ENCODE measurements at places on chromosomes 7 and 10.
A peak's percentile ranks its signal among the peaks of the same experiment; 100 is the strongest.

GRCh38 chr10:21525367-21526187, at the start of gene SKIDA1:
SKIDA1 (minus strand) TSS chr10:21525682; CDS start chr10:21517822, 7,860 bp downstream.
- DNase-seq, result peak; percentile 84

DNA sequence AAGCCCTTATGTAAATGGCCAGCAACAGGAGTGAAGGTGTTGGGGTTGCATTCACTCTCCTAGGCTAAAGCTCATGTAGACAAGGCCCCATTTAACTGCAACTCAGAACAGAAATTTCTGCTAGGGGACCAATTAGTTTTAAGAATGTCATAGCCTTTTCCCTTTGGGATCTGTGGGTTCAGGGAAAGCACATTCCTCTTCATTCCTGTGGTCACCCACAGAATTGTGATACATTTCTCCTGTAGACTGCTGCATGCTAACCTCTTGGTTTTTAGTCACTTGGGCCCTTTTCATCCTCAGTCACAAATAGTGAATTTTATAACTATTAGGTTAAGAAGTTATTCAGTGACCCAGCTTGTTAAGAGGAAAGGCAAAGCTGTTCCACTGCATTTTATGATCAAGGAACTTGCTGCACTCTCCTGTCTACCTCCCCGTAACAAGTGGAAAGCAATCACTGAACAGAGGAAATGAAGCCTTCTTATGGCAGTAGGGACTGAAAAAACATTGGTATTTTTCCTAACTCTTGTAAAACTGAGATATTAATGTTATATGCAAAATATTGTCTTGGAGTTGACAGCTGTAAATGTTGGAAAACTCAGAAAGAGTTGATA, 124.9 kb downstream of the SND1 start:
- no peak for DNase-seq

- no peak for DNase-seq
Measured at GRCh38 chr7:18064242-18064838, 36.7 kb upstream of the PRPS1L1 start.

DNA sequence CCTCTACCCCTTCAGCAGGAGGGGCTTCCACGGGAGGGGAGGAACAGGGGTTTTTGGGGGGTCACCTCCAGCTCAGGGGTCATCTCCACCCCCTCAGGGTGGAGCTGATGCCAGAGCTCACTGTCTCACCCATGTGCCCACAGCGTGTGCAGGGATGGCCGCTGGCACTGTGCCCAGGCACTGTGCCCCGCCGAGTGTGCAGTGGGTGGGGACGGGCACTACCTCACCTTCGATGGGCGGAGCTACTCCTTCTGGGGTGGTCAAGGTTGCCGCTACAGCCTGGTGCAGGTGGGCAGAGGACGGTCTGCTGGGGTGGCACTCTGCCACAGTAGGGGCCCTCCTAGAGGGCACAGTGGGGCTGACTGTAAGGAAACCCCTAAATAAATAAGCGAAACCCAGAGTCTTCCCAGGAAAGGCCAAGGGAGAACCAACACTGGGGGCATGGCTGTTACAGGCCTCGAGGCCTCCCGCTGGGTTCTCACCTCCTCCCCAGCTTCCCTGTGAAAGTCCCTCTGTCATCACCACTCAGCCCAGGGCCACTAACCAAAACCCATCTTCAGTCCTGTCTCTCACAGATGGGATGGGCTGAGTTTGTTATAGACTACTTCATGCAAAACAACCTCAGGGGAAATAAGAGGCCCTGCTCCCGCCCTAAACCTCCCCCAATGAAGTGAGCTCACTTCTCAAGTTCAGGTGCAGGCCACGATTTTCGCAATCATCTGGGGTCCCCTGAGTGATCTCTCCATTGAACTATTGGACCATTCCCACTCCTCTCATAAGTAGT, 7.4 kb upstream of the ZNF467 start:
- DNase-seq, result no peak

DNA sequence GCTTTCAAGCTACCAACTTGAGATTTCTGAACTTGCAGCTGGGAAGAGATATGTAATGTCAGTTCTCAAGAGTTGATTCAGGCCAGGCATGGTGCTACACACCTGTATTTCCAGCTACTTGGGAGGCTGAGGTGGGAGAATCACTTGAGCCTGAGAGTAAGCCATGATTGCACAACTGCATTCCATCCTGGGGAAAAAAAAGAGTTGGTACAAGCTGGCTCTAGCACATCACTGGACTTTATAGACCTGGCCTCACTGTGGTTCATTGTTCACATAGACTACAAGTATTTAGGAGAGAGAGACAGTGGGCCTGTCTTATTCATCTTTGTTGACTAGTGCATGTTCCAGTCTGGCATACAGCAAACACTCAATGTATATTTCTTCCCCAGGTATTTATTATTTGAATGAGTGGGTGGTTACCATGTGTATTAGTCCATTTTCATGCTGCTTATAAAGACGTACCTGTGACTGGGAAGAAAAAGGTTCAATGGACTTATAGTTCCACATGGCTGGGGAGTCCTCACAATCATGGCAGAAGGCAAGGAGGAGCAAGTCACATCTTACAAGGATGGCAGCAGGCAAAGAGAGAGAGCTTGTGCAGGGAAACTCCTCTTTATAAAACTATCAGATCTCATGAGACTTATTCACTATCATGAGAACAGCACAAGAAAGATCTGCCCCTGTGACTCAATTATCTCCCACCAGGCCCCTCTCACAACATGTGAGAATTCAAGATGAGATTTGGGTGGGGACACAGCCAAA, 176.5 kb downstream of the PFKFB3 start:
- DNase-seq, result no peak

GRCh38 chr10:102200751-102201640, 25.1 kb upstream of the ELOVL3 start:
- DNase-seq, result no peak

DNA sequence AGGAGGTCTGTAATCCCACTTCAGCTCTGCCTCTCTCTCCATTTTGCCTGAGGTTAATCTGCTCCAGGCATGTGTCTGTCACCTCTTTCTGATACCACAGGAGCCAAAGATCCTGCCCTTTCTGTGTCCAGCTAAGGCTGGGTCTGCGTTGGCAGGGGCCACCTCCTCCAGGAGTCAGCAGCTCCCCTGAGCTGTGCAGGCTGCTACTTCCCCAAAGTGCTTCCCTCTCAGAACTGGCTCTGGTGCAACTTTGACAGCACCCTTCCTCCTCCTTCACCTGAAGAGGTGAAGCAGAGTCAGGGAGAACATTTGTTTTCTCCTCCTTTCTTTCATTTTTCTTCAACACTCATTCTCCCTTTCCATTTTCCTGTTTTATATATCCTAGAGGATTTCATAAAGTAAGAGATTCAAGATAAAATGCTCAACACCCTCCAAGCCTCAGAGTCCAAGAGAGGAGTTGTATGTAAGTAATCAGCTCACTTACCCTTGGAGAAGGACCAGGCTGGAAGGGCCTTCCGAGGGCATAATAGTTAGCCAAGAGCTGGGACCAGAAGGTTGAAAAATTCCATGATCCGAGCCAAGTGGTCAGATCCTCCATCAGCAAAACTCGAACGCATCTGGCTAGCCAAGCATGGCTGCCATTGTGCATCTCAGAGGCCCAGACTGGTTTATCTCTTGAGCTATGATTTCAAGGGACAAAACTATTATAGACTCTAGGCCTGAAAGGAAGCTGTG, 257.3 kb downstream of the PTEN start:
- DNase-seq, result no peak

DNA sequence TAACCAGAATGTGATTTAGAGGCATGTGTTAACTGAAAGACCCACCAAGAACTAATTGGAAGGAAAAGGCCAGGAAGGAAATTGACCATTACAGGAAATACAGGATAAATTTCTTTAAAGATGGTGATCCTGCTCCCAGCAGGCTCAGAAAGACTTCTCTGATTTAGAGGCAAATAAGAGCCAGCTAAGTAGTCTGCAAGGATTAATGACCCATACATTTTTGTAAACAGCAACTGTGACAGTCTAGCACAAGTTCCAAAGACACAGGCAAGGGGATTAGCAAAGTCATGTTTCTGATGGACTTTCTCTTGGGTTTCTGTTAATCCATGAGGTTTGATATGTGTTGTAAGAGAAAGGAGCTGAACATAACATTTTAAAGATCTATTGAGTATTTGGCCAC, 425.0 kb downstream of the HTR7 start:
- no peak for DNase-seq

GRCh38 chr10:84194424-84195043, at the start of gene CDHR1:
CDHR1 (plus strand) TSS chr10:84194537; CDS start chr10:84194761, 224 bp downstream.
- no peak for DNase-seq

DNA sequence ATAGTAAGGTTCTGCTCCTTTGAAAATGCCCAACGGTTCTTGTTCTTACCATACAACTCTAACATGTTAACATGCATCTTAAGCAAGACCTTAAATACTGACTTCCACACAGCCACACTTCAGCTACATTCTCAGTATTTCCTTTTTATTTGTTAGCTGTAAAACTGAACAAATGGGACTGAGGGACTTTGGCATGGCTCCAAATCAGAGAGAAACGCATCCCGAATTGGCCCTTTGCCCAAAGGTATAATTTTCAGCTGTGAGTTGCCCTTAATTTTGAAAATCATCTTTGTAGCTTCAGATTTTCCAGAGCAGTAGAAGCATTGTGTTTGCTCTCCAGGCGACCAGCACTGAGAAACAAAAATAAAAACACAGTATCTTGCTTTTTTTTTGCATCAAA, 56.4 kb downstream of the NEUROD6 start:
- DNase-seq, result no peak

GRCh38 chr7:137449016-137449415, 105.5 kb upstream of the PTN start:
- DNase-seq, result no peak

- no peak for DNase-seq
Measured at GRCh38 chr10:31875608-31876007, 53.0 kb downstream of the ARHGAP12 start.

- DNase-seq, result no peak
Measured at GRCh38 chr10:110069502-110069982, 61.8 kb downstream of the ADD3 start.

DNA sequence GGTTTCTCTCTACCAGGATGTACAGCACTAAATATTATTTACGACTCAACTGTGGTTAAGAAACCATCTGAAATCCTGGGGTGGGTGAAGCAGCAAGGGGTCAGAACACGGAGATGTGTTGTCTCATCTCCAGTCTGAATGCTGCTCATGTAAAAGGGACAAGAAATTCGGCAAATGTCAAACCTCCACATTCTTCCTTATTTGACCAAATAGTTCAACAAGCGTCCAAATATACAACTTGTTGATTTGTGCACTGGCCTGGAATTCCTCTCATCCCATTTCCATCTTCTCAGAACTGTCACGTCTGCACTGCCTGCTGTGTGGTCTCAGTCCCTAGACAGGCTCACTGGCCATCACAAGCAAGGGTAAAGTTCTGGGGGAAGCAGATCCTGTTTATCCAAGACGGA, 520.0 kb downstream of the PARD3 start:
- DNase-seq, result no peak

DNA sequence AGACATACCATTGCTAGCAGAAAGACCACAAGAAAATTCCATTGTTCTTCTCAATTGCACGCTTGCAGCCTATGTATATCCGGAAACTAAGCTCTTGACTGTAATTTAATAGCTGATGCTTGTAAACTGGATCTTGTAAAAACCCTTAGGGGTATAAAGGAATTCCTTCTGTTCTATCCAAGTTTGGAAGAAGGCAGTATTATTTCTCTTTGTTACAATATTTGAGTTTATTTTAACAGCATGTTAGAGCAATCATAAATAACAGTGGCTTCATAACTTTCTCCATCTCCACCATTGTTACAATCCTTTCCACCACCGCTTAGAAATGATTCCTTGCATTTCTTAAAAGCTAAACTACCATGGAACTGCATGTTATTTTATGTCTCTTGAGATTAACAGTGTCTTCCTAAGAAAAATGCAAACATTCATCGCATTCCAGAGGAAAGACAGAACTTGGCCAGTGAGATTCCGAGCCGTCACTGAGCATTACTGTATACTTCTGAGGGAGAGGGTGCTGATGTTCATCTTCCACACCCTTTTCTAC, 92.5 kb downstream of the TRIL start:
- no peak for DNase-seq

DNA sequence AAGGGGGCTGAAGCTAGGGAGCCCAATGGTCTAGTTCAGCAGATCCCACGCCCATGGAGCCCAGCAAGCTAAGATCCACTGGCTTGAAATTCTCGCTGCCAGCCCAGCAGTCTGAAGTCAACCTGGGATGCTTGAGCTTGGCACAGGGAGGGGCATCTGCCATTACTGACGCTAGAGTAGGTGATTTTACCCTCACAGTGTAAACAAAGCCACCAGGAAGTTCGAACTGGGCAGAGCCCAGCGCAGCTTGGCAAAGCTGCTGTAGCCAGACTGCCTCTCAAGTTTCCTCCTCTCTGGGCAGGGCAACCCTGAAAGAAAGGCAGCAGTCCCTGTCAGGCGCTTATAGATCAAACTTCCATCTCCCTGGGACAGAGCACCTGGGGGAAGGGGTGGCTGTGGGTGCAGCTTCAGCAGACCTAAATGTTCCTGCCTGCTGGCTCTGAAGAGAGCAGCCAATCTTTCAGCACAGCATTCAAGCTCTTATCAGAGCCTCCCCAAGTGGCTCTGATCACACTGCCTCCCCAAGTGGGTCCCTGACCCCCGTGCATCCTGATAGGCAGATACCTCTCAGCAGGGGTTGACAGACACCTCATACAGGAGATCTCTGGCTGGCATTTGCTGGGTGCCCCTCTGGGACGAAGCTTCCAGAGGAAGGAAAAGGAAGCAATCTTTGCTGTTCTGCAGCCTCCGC, 167.8 kb downstream of the CCDC71L start:
- DNase-seq, result no peak

DNA sequence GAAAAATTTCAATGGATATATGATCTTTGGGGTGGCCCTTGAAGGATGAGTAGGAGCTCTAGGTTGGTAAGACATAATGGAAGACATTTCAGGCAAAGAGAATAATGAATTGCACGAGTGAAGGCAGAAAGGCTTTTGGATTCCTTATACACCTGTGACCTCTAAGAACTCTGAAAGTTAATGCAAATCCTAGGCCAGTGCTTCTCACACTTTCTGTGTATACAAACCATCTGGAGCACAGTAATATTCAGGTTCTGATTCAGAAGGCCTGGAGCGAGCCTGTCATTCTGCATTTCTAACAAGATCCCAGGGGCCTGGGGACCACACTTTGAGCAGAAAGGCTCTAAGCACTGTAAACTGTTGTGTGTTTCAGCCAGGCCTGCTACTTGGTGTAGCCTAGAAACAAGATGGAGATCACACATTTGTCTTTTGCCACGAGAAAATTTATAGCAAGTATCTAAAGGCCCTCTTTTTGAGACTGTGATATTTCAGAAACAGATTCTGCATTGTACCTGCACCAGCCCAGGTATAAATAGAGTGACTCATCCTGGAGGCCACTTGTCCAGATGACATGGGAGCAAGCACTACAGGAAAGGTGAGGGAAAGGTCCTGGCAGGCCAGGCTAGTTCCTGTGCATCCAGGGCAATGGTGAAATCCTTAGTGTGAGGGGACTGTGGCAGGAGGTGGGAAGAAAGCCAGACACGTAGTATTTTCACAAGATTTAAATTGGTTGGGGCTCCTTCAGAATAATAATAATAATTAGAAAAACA, 24.4 kb downstream of the MRPS33 start:
- DNase-seq, result no peak

GRCh38 chr10:101749047-101750016, 26.6 kb downstream of the FGF8 start:
- no peak for DNase-seq

Data from anterior cingulate cortex (tissue), 58 donors.